ENCODE measurements at places on chromosomes 3 and 15. TPM values are rescaled to one million over a fixed set of nuclear protein-coding genes. Genes with fewer than 3 reads are reported as not detected.

The TPRA1 gene
- total RNA-seq: 31.6 TPM

The RPL29 gene
- 792 TPM for total RNA-seq

The FAM43A gene
- total RNA-seq: 5.2 TPM

The GOLGA8T gene
- not detected for total RNA-seq

The ATP13A4 gene
- total RNA-seq: 7.9 TPM

The PAK6 gene
- total RNA-seq: 14.8 TPM

The KNG1 gene
- total RNA-seq: not detected

The LEO1 gene
- 5.7 TPM for total RNA-seq

The CYFIP1 gene
- total RNA-seq: 68.5 TPM

The FGF12 gene
- total RNA-seq: 0.99 TPM

The PAK2 gene
- total RNA-seq: 28.3 TPM

The USP13 gene
- total RNA-seq: 5.4 TPM

The SAMMSON gene
- total RNA-seq: not detected

The GOLGB1 gene
- 46.4 TPM for total RNA-seq

The MUSTN1 gene
- total RNA-seq: not detected

The DYNLT2B gene
- 5.6 TPM for total RNA-seq

Data from body of pancreas (tissue), 4 donors.